Activated CD4-positive, CD25-positive, alpha-beta regulatory T cell treated with anti-CD3 and anti-CD28 coated beads, Interleukin-2, amount 50 U/mL, for 16 hours (primary cell): ENCODE measurements at places on chromosomes 13 and 19.
A peak's percentile ranks its signal among the peaks of the same experiment; 100 is the strongest.

- DNase-seq: peak; percentile 75
Measured at GRCh38 chr19:41263042-41263849, 926 bp upstream of the HNRNPUL1 start.

DNA sequence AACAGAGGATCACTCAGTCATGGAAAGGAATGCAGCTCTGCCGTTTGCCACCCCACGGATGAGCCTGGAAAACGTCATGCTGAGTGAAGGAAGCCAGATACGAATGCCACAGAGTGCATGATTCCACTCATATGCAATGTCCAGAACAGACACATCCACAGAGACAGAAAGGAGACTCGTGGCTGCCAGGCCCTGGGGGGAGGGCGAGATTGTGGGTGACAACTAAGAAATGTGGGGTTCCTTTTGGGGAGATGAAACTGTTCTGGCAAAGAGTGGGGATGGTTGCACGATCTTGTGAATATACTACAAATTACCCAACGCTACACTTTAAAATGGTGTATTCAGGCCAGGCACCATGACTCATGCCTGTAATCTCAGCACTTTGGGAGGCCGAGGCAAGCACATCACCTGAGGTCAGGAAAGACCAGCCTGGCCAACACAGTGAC lies 27.2 kb upstream of the NAPA start:
- DNase-seq: no peak

DNA sequence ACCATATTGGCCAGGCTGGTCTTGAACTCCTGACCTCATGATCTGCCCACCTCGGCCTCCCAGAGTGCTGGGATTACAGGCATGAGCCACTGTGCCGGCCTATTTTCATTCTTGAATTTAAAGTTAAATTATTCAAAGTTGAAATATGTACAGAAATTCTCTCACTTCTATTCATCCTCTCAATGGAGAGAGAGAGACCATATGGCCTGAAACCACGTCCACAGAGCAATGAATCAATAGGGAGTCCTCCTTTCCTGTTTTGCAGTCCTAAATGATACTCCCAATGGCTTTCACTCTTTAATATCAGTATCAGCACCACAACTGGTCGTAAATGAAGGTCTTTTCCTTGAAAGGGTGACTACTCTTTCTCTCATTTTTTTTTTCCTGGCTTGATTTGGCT lies 30.5 kb upstream of the KCTD4 start:
- DNase-seq: no peak

GRCh38 chr19:5149932-5150901 lies 181.3 kb downstream of the KDM4B start:
- no peak for DNase-seq

DNA sequence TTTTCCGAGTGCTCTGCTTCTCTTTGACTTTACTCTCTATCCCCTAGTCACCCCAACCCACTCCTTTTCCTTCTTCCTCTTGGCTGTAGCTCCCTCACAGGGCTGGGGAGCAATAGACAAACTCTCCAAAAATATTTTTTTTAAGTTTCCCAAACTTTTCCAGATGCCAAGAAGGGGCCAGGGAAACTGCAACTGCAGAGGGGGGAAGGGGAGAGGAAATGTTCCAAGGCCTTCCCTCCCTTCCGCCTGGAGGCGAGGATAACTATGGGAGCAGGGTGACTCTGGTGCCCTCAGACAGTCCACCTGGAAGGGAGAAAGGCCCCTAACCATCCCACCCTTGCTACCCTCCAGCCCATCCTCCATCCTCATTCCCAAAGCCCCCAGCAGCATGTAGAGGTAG lies 49.4 kb downstream of the LYL1 start:
- no peak for DNase-seq

DNA sequence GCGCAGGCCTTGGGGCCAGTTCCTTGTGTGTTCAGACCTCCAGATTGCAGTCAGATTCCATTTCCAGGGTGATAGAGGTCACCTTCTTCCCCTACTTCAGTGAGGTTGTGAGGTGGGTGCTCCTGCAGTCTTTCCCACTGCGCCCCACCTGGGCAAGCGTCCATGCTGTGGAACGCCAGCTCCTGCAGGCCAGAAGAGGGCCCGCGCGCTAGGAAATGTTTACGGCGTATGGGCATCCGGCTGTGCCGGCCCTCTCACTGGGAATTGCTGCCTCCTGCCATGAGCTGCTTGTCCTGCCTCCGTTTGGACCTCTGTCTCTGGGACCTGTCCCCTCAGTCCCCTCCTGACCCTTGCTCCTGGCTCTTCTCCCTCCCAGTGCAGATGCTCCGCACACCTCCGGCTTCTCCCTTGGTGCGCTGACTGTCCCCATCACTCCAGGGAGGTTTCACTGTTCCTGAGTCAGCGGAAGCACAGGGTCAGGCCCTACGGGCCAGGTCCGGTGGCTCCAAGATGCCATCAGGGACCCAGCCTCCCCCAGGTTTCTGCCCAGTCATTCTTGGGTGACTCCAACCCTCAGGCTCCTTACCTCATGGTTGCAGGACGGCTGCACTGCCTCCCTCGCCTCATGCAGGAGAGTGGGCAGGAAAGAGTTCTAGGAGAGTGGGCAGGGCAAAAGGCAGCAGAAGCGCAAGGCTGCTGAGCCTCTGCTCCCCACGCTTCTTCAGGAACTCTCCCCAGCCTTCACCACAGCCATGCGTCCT lies 56.6 kb downstream of the SMARCA4 start:
- DNase-seq: no peak

DNA sequence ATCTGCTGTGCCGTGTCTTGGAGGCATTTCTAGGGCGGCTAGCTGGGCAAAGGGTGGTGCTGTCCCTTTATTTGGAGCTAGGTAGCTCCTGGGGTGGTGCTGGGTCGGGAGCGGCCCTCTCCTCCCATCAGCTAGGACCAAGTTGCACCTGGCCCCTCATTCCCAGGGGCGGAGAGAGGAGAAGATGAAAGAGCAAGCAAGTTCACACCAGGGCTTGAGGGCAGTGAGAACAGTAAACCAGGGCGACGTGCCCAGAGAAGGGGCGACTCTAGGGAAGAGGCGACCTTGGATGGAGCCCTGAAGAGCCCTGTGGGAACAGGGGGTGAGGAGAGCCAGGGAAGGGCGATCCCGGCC lies 17.0 kb upstream of the KCNN1 start:
- DNase-seq: no peak

DNA sequence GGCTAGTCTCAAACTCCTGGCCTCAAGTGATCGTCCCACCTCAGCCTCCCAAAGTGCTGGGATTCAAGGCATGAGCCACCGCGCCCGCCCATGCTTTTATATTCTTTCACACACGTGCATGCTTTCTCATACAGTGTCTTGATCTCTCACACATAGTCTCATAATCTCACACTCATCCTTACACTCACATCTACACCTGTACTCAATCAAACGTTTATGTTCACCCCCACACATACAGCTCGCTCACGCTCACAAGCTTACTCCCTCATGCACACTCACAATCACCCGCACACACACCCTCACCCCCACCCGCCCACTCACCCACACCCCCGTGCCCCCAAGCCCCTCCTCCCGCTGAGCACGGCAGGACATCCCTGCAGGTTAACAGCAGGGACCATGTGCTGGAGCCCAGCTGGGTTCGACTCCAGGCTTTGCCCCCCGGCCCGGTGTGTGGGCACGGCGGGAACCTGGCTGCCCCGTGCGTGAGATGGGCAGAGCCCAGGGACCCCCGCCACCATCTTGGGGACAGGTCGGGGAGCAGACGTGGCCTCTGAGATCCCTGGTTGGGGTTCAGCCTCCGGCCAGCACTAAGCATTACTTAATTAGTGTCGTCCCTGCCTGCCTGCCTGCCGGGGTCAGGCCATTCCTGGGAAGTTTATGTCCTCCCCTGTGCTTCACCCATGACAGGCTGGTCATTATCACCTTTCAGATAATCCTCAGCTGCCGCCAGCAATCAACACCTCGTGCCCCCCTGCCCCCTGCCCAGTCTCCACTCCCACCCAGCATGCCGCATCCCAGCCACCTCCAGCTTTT lies 11.4 kb downstream of the SBK2 start:
- DNase-seq: no peak

DNA sequence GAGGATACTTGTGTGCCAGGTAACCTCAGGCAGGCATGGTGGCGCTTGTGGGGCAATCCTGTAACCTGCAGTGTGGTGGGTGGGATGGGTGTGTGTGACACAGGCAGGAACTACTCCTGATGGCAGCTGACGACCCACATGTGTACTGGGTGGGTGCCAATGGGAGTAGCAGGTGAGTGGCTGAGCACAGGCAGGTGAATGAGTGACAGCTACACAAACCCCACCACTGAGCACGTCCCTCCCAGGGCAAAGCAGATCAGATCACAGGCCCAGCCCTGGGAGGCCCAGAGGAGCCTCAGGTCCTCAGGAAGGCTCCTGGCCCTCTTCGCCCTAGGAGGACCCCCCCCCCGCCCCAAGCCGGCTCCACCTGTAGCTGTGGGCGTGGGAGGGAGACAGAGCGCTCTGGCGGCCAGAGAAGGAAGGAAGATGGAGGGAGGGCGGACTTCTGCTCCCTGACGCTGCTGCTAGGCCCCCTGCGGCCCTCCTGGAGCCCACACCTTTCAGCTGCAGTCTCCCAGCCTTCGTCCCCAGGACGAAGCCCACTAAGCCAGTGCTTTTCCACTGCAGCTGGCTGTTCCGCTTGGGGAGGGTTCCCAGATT lies 1.3 kb upstream of the ZNF181 start:
- no peak for DNase-seq

DNA sequence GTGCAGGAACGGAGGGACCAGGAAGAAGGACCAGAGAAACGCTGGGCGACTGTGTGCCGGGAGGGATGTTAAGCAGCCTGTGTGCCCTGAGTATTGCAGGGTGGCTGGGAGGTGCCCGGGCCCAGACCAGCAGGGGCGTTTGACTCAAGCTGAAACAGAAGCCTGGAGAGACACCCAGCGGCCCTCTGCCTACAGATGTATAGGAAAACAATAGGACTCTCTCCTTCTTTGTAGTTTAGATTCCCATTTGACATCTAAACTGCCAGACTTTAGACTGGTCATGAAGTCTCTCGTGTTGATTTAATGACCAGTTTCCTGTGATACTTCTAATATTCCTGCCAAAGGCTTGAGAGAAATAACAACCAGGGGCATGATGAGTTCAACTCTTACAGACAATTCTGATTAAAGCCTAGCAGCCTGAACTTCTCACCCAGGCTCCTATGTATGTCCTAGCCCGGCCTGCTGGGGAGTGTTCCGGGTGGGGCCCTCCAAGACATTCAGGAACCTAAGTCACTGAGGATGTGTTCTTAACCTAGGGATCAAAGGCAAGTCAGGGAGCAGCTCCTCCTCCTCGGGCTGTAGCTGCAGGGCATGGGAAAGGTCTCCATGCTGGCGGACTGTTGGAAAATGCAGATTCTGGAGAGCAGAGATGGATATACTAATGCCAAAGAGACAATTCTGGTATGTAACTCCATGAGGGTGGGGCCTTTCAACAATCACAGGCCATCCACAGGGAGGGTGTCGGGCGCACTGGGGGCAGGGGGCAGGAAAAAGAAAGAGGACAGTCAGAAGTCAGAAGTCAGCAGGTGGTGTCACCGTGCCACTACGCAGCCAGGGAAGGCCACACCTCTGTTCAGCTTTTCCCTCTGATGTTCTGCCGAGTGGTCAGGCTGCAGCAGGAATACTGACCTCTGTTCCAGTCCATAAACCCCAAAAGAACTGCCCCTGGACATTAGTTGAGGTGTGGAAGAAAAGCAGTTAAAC lies 131.8 kb downstream of the STARD13 start:
- DNase-seq: no peak

DNA sequence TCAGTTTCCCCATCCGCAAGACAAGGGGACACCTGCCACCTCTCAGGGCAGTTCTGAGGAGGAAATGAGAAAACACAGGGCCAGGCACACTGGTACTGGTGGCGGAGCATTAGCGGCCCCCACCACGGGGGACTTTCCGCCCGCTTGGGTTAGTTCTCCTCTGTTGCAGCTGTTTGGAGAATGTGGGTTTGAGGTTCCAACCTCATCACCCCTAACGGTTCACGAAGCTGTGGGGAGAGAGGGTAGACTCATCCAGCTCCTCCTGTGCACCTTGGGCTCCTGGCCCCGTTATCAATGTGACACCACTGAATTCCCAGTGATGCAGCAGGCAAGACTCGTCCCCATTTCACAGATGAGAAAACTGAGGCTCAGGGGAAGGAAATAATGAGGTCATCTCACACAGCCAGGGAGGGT lies 10.3 kb downstream of the PTPRS start:
- no peak for DNase-seq

DNA sequence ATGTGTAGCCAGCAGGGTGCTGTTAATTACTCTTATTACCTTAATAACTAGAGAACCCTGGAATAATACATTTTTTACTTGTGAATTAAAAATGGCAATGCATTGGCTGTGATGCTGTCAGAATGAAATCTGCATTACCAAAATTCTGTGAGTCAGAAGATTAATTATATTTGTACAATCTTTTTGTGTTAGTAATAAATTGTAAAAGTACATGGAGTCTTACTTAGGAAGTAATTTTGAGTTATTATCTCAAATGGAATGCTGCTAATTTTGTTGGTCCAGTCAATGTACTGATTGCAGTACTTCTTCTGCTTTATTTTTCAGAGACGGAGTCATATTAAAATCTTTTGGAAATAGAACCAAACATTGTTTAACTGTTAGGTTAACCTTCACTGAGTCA lies 152.0 kb upstream of the SLC10A2 start:
- DNase-seq: no peak

DNA sequence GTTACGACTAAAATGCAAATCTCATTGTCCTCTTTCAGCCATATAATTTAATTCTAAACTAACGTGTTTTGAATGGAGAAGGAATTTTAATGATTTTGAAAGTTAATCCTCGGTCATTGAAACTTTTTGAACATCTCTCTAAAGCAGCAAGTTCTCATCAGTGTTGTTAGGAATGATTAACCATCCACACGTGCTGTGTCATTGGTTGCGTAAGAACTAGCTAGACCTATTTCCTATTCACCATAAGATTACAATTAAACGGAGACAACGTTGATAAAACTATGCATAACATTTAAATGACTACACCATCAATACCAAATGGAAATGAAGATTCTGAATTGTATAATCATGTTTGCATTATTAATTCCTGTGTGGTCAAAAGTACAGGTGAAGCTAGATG lies 155.6 kb upstream of the IRS2 start:
- no peak for DNase-seq

DNA sequence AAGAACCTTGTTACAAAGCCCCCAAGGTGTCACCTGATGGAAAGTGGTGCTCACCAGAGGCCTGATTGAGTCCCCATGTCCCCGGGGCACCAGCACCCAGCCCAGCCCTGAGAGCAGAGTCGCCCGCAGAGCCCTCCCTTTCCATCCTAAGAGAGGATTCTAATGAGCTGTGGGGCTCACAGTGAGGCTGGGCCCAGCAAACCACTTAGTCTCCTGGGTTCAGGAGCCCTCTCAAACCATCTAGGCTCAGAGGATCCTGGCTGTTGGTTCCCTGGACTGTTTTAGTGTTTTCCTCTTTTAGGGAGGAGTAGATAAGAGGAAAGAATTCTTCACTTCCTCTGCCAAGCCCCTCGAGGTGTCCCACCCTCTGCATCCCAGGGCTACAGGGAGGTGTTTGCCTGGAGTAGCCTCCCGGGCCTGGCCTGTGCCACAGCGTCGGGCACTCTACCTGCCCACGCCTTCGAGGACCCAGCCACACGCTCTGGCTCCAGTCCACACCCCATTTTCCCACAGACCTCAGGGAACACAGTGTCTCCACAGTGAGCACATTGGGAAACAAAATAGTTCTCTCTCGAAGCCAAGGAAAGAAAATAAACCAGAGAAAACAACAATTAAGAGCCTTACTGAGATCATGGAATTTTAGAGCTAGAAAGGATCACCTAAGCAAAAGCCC lies 34.4 kb downstream of the DHRS12 start:
- no peak for DNase-seq
